ENCODE measurements at places on chromosomes 11 and 22.

DNA sequence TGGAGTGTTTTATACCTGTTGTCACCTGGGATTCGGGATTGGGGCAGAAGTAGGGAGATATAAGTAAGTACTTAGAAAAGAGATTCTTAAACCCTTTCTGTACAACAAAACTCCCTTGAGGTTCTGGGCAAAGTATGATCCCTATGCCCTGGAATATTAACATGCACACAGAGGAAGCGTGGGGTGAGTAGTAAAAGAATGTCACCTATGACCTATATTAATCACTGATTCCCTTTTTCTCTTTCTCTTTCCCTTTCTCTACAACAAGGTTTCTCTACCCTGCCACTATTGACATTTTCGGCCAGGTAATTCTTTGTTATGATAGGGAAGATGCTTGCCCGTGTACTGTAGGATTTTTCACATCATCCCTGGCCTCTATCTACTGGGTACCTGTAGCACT is 209.7 kb upstream of the PLET1 start:
- no peak for DNase-seq

DNA sequence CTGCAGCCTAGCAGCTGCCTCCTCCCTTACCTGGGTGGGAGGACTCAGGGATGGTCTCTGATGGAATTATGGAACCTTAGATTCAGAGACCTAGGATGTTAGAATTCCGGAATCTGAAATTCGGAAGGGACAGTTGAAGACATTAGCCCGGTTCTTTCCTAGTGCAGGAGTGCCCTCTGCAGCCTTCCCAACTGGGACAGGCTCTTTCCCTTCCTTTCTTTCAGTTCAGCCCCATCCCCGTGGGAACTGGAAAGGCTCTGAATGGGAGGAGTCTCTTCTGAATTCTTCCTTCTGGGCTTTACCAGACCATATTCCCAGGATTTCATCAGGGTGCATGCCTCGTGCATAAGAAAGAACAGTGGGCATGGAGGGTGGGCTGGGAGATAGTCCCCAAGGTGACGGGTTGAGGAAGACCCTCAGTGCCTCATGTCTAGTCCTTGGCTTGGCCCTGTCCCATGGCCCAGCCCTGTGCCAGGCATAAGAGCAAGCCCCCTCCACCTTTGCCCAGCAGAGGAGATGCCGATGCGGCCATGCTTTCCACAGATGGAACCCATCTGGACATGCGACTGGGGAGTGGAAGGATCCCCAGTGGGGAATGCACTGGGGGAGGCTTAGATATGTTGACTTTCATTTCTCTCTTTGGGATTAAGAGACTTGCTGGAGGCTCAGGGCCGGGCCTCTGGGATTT is 14.4 kb downstream of the DNAJB13 start:
- DNase-seq, result no peak

- no peak for DNase-seq
Measured at GRCh38 chr11:3865388-3866193, 10.1 kb downstream of the STIM1 start.

- DNase-seq, result no peak
Measured at GRCh38 chr11:38123673-38124072, 1525.6 kb upstream of the RAG2 start.

DNA sequence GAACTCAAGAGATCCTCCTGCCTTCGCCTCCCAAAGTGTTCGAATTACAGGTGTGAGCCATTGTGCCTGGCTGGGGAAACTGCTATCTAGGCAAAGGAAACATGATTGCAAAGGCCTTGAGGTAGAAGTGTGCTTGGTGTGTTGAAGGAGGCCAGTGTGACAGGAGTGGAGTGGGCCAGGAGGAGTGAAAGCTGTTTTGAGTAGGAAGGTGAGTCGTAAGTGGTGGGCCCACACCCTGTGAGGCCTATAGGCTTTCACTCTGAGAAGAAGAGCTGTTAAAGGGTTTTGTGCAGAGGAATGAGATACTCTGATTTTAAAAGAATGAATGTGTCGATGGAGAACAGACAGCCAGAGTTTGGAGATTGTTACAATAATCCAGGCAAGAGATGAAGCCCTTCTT is 43.4 kb downstream of the WEE1 start:
- DNase-seq, result no peak

- DNase-seq, result no peak
Measured at GRCh38 chr22:21624120-21624879, 5.5 kb downstream of the YDJC start.

GRCh38 chr22:49965091-49966040 is 4.8 kb downstream of the PIM3 start:
- DNase-seq, result no peak

- DNase-seq, result no peak
Measured at GRCh38 chr11:94002226-94002625, 18.9 kb upstream of the HEPHL1 start.

- no peak for DNase-seq
Measured at GRCh38 chr11:126834573-126834972, 166.0 kb downstream of the KIRREL3 start.

DNA sequence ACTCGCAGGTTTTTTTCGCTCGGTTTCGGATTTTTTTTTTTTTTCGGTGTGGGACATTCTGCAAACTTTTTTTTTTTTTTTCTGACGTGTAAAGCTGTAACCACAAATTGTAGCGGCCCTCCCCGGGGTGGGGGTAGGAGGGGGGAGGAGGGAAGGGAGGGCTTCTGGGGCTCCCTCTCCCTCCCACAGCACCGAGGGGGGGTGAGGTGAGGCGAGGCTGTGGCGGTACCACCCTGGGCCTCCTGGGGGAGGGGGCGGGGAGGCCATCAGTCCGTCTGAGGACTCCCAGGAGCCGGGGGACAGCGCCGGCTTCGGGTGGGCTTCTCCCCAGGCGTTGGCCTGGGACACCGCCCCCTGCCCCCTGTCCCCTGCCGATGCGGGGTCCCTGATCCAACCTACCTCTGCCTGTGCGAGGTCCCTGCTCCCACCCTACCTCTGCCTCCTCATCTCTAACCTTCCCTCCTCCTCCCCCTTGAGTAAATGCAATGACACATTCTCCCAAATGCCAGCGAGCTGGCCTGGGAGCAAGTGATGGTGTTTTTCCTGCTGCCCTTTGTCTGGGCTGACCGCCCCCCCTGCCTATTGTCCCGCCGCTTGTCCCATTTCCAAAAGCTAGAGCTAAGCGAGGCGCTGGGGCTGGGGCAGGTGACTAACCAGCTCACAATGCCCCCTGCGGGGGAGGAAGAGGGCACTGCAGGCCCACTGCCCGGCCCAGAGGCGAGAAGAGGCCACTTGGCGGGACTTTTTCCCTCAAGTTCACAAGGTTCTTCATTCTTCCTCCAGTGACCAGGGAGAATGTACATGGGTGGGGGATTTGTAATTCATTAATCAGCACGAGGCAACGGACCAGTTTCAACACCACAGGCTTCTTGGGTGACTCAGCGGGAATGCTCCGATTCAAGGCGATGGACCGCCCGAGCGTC is 511 bp upstream of the CLCF1 start:
- DNase-seq, result peak; percentile 63

DNA sequence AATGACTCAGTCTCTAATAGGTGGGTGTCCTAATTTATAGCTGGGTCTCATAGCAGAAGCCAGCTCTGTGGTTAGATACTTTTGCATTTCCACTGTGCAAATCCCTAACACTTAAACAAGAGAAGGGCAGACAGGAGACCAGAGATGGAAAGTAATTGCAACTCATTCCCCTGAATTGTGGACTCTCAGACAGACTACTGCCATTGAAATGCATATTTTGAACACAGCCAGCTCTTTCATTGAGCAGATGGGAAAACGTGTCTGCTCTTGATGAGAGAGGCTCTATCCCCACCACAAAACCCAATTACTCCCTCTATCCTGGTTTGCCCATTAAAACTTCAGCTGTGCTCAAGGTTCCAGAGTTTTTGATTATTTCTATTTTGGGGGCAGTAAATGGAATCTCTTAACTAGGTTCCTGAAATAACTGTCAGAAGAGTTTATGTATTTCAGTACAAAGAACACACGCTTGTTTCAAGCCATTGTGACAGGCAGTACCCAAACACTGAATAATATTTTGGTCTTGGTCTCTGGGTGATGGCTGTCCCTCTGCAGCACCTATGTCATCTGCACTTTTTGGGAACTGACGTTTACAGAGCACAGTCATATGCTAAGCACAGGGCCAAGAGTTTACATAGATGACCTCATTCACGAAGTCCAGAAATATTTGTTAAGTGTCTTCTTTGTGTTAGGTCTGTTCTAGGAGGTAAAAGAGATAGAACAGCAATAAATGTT is 41.7 kb downstream of the FAM227A start:
- DNase-seq, result no peak

DNA sequence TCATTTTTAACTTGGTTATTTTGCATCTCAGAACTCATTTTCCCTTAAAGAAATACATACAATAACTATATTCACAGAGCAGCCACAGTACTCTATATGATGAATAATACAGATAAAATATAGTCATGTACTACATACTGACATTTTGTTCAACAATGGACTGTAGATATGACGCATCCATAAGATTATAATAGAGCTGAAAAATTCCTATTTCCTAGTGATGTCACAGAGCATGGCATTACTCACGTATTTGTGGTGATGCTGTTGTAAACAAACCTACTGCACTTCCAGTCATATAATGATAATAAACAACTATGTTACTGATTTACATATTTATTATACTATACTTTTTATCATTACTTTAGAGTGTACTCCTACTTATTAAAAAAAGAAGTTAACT is 38.7 kb downstream of the NARS2 start:
- DNase-seq, result no peak

- DNase-seq, result no peak
Measured at GRCh38 chr22:29096736-29097669, 24.2 kb downstream of the KREMEN1 start.

- no peak for DNase-seq
Measured at GRCh38 chr11:76635991-76636738, 34.4 kb downstream of the LRRC32 start.

GRCh38 chr22:19360300-19360792 is 68.8 kb upstream of the CLTCL1 start:
- DNase-seq, result no peak

DNA sequence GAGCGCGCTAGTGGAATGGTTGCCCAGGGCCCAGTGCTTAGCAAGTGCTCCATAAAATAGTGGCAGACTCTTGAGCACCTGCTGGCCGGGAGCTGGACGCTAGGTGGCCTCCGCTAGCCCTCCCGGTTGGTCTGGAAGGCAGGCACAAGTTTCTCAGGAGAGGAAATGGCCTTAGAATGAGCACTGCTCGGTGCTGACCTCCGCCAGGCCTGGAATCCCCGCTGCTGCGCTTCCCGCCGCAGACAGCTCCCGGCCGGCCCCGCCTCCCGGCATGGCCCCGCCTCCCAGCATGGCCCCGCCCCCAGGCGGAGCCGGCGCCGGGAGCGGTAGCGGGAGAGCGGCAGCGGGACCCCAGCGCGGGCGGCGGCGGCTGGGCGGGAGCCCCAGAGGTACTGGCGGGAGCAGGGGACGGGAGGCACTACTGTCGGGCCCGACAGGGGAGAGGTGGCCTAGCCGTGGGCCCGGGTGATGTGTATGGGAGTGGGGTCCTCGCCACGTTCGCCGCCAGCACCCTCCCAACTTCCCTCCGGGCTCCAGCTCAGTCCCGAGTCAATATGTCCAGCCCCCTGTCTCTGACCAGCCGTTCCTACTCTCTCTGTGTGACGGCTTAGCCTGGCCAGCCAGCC is at the start of gene SIPA1:
SIPA1 (plus strand) TSS at position 308 of the 626 bp plus-strand sequence. CDS start 2,821 bp downstream, outside the sequence.
- peak; percentile 66 for DNase-seq

- no peak for DNase-seq
Measured at GRCh38 chr11:69203381-69203780, 47.6 kb downstream of the SMIM38 start.

DNA sequence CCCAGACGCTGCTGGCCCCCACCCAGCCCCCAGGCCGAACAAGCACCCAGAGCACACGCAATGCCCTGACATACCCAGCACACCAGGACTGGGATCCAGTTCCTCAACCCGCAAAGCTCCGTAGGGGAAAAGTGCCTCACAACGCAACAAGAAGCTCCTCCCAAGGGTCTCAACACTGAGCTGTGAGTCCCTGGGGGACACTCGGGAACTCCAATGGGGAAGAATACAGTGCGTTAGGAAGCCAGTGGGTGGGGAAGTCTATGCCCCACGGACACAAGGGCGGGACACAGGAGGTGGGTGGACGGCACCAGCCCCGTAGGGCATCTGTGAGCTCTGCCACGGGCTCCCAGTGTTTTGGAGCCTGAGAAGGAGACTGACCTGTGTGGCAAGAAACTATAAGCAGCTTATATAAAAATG is 1.6 kb downstream of the DEAF1 start:
- DNase-seq, result no peak

DNA sequence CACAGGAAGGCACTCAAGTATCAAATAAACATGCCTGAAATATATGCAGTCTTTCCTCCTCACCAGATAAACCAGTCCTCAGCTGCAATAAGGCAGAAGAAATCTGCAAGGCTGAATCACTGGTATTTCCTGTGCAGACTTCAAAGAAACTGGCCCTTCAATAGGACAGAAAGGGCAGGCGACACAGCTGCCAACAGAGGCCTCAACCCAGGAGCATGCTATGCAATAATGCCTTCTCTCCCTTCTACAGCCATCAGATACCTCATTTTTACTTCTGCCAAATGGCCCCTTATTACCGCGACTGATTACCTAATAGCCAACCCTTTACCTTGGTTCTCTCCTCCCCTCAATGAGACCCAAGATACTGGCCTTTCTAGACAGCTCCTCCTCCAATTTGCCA is 8.0 kb downstream of the NUMA1 start:
- DNase-seq, result no peak

DNA sequence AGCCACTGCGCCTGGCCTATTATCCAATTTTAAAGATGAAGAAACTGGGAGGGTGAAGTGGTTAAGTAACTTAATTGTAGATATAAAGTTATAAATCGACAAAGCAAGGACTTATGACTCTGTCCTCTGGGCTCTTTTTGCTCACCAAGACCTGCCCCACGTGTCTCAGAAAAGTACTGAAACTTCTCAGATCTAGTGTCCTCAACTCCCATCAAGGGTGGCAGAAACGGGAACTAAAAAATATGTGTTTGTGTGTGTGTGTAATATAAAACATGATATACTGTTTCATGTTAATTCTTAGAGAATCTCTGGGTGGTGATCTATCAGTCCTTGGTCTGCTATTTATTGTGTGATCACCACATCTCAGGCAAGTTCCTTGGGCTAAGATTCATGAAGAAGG is 104.9 kb downstream of the GAB2 start:
- DNase-seq, result no peak

GRCh38 chr11:112555491-112556364 is 295.1 kb upstream of the PLET1 start:
- DNase-seq, result peak; percentile 48

DNA sequence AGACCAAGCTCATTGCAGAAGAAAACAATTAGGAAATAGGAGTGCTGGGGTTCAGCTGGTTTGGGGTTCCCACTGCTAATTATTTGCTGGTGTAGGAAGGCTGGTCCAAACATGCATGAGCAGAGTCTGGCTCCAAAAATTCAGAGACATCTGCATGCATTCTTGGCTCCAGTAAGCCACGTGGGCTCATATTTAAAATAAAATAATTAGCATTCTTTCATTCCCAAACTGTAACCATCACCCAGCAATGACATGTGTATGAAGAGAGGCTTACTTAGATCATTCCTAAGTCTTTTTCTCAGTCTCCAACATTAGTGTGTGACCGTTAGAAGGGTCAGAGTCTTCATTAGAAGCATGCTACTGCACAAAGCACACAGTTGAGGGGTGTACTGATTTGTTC is 58.4 kb downstream of the EFCAB6 start:
- no peak for DNase-seq

All from stimulated activated CD4-positive, alpha-beta T cell treated with anti-CD3 and anti-CD28 coated beads, Interleukin-1b, Interleukin-23, amount 100 ng/mL, for 1 hour (primary cell).